ENCODE measurements at places on chromosomes 1 and 21. TPM values are rescaled to one million over a fixed set of nuclear protein-coding genes. Genes with fewer than 3 reads are reported as not detected.

The DPYD gene
- polyA plus RNA-seq, result 7.3 TPM

The NBPF4 gene
- polyA plus RNA-seq, result not detected

The SSU72 gene
- polyA plus RNA-seq, result 99.9 TPM

The LIN28A gene
- polyA plus RNA-seq, result 0.04 TPM

The GBP4 gene
- polyA plus RNA-seq, result 3.3 TPM

The LCE1E gene
- polyA plus RNA-seq, result not detected

The LRRC39 gene
- polyA plus RNA-seq, result 186 TPM

The CFAP141 gene
- polyA plus RNA-seq, result not detected

The HRNR gene
- polyA plus RNA-seq, result 0.17 TPM

The GUCA2A gene
- not detected for polyA plus RNA-seq

DNA sequence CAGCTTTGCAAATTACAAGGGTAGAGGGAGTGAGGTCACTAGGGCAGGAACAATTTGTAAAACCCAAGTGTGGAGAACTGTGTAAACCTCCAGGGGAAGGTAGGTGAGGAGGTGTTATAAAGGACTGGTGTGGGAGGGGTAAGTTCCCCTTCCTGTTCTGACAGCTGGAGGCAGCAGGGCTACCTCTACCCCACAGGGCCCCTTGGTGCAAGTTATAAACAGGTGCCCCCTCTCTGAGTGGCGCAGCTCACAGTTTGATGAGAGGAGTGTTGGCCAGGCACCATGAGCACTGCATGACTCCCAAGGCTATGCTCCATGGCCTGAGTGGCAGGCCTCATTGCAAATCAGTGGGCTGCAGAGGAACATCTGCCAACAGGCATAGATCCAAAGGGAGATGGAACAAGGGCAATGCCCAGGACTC, 41.0 kb downstream of the MFSD2A start:
- H3K4me3 ChIP-seq, result no peak overlapping the region
- H3K4me1 ChIP-seq, result no peaks in the 10 kb centered on the region
- no peak for DNase-seq

GRCh38 chr1:179921981-179922872, 32.4 kb upstream of the CEP350 start:
- no peak overlapping the region for H3K27ac ChIP-seq
- H3K4me1 ChIP-seq, result no peaks in the 10 kb centered on the region
- no peaks in the 10 kb centered on the region for H3K27me3 ChIP-seq
- H3K4me3 ChIP-seq, result no peak overlapping the region

- peaks cover 29% of the 10 kb centered on the region for H3K4me1 ChIP-seq
- H3K27ac ChIP-seq, result peak overlapping the region; percentile 13
- peak; percentile 22 for DNase-seq
- H3K36me3 ChIP-seq, result no peaks in the 10 kb centered on the region
- peaks cover 94% of the 10 kb centered on the region for H3K27me3 ChIP-seq
- H3K4me3 ChIP-seq, result peak overlapping the region; percentile 30
These were observed 447 bp downstream of the RUNX3 start for GRCh38 chr1:24929398-24930259.

- H3K36me3 ChIP-seq, result no peaks in the 10 kb centered on the region
- peak overlapping the region; percentile 53 for H3K27ac ChIP-seq
- peak; percentile 74 for DNase-seq
- H3K4me1 ChIP-seq, result peaks cover 28% of the 10 kb centered on the region
- no peak overlapping the region for H3K4me3 ChIP-seq
- H3K27me3 ChIP-seq, result no peaks in the 10 kb centered on the region
These were observed 32.9 kb downstream of the RASSF5 start for GRCh38 chr1:206540044-206540780.

GRCh38 chr1:232641507-232641906, 11.6 kb upstream of the SIPA1L2 start:
- peaks cover 6% of the 10 kb centered on the region for H3K27me3 ChIP-seq
- H3K4me3 ChIP-seq, result no peak overlapping the region
- no peaks in the 10 kb centered on the region for H3K36me3 ChIP-seq
- DNase-seq, result no peak
- H3K4me1 ChIP-seq, result peaks cover under 1% of the 10 kb centered on the region

- H3K4me1 ChIP-seq, result peaks cover 22% of the 10 kb centered on the region
- peaks cover 3% of the 10 kb centered on the region for H3K27me3 ChIP-seq
- H3K4me3 ChIP-seq, result no peak overlapping the region
- H3K36me3 ChIP-seq, result no peaks in the 10 kb centered on the region
- H3K27ac ChIP-seq, result no peak overlapping the region
These were observed 11.4 kb upstream of the PRMT2 start for GRCh38 chr21:46624050-46624449.

- H3K36me3 ChIP-seq, result peaks cover 20% of the 10 kb centered on the region
- H3K4me3 ChIP-seq, result no peak overlapping the region
- H3K4me1 ChIP-seq, result peaks cover 4% of the 10 kb centered on the region
- no peak overlapping the region for H3K27ac ChIP-seq
These were observed 7.5 kb downstream of the PFKFB2 start for GRCh38 chr1:207060596-207060995.

- DNase-seq, result no peak
- H3K27ac ChIP-seq, result no peak overlapping the region
- H3K27me3 ChIP-seq, result peaks cover 2% of the 10 kb centered on the region
- peaks cover 12% of the 10 kb centered on the region for H3K4me1 ChIP-seq
These were observed 143.6 kb downstream of the SPATA46 start for GRCh38 chr1:162233066-162233465.

DNA sequence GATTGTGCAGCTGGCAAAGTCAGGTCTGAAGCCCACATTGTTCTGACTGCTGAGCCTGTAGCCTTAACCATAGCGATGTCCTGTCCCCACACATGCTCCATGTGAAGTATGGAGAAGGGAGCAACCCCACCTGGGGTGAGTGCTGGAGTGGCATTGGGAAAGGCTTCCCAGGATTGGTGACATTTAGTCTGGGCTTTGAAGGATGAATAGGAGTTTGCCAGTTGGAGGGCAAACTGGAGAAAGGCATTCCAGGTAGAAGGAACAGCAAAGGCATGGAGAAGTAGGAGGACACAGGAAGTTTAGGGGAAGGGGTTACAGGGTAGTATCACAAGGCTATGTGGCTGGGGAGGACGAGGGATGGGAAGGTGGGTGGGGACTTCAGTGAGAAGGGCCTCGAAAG, 7.3 kb upstream of the LDLRAP1 start:
- no peaks in the 10 kb centered on the region for H3K36me3 ChIP-seq
- no peak overlapping the region for H3K27ac ChIP-seq
- no peak for DNase-seq
- peaks cover 17% of the 10 kb centered on the region for H3K4me1 ChIP-seq

DNA sequence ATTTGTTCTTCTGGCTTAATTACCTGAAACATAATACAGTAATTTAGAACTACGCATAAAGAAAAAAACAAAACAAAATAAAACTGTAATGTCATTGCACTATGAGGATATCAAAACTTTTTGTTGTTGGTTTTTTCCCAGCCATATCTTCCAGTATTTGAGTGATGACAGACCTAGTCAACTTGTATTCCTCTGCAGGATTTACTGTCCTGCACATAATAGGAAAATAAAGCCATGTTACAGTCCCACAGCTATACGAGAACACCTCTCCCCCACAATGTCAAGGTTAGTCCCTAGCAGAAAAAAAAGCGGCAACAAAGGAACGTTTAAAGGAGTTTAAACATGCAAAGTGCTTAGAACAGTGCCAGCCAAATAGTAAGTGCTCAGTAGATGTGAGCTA, 55.3 kb upstream of the PRDX6 start:
- H3K27me3 ChIP-seq, result no peaks in the 10 kb centered on the region
- peaks cover 2% of the 10 kb centered on the region for H3K36me3 ChIP-seq
- DNase-seq, result no peak
- H3K27ac ChIP-seq, result no peak overlapping the region

DNA sequence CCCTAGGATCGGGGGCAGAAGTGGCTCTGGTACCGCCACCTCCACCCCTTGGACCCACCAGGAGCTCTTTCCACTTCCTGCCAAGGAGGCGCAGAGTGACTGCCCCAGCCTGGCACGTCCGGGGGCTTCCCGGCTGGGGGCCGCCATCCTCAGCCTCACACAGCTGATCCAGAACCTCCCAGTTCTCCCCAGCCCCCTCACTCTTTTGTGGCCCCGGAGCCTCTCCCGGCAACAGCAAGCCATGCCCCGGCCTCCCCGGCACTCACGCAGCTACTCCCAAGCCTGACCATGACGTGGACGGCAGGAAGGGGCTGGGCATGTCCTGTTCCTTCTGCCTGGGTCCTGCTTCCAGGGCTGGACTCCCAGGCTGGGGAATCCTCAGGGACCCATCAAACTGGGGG, 17.1 kb downstream of the TP73 start:
- no peaks in the 10 kb centered on the region for H3K36me3 ChIP-seq
- H3K4me1 ChIP-seq, result peaks cover 34% of the 10 kb centered on the region
- DNase-seq, result no peak
- peaks cover 7% of the 10 kb centered on the region for H3K27me3 ChIP-seq

DNA sequence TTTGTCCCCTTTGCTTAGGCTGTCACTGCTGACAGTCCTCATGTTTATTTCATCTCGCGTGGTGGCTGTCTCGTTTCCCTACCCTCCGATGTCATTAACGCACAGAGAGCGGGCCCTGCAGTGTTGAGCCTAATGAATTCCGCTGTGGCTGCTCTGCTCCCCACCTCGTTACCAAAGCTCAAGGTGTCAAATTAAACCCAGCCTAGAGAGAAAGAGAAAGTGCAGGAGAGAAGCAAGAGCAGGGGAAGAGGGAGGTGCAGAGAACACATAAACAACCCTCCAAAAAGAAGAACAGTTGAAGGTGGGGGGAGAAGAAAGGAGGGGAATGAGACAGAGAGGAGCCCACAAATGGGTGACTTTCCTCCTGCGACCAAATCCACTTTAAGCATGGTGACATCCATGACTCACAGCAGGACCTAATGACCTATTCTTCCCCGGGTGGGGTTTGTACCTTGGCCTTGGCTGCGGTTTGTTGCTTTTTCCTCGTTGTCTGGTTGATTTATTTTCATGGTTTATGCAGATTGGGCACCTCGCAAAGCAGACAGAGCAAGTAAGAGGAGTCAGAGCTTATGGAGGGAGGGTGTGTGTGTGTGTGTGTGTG, 92.5 kb downstream of the PBX1 start:
- H3K27me3 ChIP-seq, result no peaks in the 10 kb centered on the region
- H3K27ac ChIP-seq, result no peak overlapping the region
- H3K36me3 ChIP-seq, result no peaks in the 10 kb centered on the region
- no peak overlapping the region for H3K4me3 ChIP-seq

DNA sequence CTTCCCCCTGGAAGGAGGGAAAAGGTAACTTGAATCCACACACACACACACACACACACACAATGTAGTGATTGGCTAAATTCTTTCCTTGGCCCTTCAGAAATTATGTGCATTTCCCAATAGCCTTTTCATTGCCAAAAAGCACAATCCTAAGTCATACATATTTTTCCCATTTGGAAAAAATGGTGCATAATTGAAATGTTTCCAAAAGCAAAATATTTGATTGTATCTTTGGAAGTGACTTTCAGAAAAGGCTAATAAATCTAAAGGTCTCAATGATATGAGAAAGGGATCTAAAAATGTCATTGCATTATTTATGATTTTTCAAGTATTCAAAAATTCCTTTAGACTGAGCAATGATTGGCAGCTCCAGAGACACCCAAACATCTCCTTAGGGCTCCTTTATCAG, 43.5 kb upstream of the NEK7 start:
- no peaks in the 10 kb centered on the region for H3K27me3 ChIP-seq
- peak; percentile 80 for DNase-seq
- no peak overlapping the region for H3K4me3 ChIP-seq
- H3K4me1 ChIP-seq, result peaks cover 2% of the 10 kb centered on the region
- H3K27ac ChIP-seq, result no peak overlapping the region
- no peaks in the 10 kb centered on the region for H3K36me3 ChIP-seq

GRCh38 chr1:201758499-201759050, 70.4 kb upstream of the IPO9 start:
- H3K4me1 ChIP-seq, result peaks cover 3% of the 10 kb centered on the region
- no peaks in the 10 kb centered on the region for H3K27me3 ChIP-seq
- H3K4me3 ChIP-seq, result no peak overlapping the region
- no peak overlapping the region for H3K27ac ChIP-seq

DNA sequence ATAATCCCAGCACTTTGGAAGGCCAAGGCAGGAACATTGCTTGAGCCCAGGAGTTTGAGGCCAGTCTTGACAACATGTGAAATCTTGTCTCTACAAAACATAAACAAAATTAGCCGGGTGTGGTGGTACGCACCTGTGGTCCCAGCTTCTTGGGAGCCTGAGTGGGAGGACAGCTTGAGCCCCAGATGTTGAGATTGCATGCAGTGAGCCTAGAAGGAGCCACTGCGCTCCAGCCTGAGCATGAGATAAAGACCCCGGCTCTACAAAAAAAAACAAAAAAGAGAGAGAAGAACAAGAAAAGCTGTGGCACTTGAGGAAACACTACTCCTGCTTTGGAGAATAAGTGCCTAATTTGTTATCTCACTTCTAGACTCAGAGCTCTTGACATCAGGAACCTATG, 146.6 kb downstream of the GLUL start:
- H3K27me3 ChIP-seq, result no peaks in the 10 kb centered on the region
- no peak for DNase-seq
- H3K27ac ChIP-seq, result no peak overlapping the region
- H3K4me3 ChIP-seq, result no peak overlapping the region
- H3K4me1 ChIP-seq, result peaks cover 4% of the 10 kb centered on the region

- no peaks in the 10 kb centered on the region for H3K27me3 ChIP-seq
These were observed 3.5 kb downstream of the GNAT2 start for GRCh38 chr1:109615879-109616278.

GRCh38 chr1:46530791-46531409, 20.5 kb downstream of the KNCN start:
- no peaks in the 10 kb centered on the region for H3K36me3 ChIP-seq
- peaks cover 75% of the 10 kb centered on the region for H3K27me3 ChIP-seq
- no peak for DNase-seq
- no peak overlapping the region for H3K4me3 ChIP-seq

GRCh38 chr1:204079608-204079999, 6.7 kb downstream of the SOX13 start:
- no peak overlapping the region for H3K27ac ChIP-seq
- H3K4me3 ChIP-seq, result no peak overlapping the region
- no peak for DNase-seq
- no peaks in the 10 kb centered on the region for H3K36me3 ChIP-seq
- H3K27me3 ChIP-seq, result peaks cover 8% of the 10 kb centered on the region
- peaks cover 82% of the 10 kb centered on the region for H3K4me1 ChIP-seq

- H3K4me3 ChIP-seq, result no peak overlapping the region
- no peak for DNase-seq
- peaks cover 14% of the 10 kb centered on the region for H3K4me1 ChIP-seq
These were observed 4.8 kb downstream of the BARHL2 start for GRCh38 chr1:90712153-90712856.

GRCh38 chr1:53689223-53689622, 49.7 kb downstream of the GLIS1 start:
- H3K4me1 ChIP-seq, result peaks cover 5% of the 10 kb centered on the region
- no peak overlapping the region for H3K27ac ChIP-seq
- no peak overlapping the region for H3K4me3 ChIP-seq
- no peak for DNase-seq

DNA sequence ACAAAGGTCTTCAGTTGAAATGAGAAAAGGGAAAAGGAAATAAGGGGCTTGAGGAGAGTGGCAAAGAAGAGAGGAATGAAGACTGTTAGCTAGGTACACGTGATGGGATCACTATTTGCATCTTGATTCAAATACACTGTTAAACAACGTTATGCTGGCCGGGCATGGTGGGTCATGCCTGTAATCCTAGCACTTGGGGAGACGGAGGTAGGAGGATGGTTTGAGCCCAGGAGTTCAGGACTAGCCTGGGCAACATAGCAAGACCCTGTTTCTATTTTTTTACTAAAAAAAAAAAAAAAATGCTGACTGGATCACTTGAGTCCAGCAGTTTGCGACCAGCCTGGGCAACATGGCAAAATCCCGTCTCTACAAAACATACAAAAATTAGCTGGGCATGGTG, 2.4 kb downstream of the RBM34 start:
- H3K27ac ChIP-seq, result no peak overlapping the region
- peaks cover 4% of the 10 kb centered on the region for H3K4me1 ChIP-seq
- no peak overlapping the region for H3K4me3 ChIP-seq
- DNase-seq, result no peak
- H3K36me3 ChIP-seq, result peaks cover 35% of the 10 kb centered on the region

- no peak for DNase-seq
- no peak overlapping the region for H3K27ac ChIP-seq
- H3K4me1 ChIP-seq, result no peaks in the 10 kb centered on the region
- no peak overlapping the region for H3K4me3 ChIP-seq
- no peaks in the 10 kb centered on the region for H3K36me3 ChIP-seq
These were observed 257.8 kb downstream of the OMA1 start for GRCh38 chr1:58288624-58289142.

Data from muscle of leg (tissue), 16 donors.